Naive B cell (primary cell): ENCODE measurements at places on chromosomes 6 and 20.

DNA sequence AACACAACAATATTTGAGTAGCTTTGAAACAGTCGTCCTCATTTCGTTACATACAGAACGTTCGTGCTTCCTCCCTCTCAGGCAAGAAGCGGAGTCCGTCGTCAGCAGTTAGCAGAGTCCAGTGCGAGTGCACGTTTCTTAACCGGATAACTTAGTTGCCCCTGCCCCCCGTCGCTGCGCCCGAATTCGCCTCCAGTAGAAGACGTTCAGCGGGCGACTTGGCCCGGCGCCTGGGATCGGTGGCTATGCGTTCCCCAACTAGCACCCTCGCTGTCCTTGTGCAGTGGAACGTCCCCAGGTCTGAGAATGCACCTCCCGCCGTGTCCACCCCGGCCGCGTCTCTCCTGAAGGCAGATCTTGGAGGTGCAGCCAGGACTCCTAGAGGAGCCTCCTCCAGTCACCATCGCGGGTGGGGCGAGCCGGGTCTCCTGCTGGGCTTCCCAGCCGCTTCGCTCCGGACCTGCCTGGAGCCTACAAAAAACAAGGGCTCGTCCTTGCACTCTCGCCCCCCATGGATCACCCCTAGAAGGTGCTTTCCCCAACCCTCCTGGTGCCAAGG, 910 bp upstream of the PCSK2 start:
- DNase-seq = no peak

- DNase-seq = no peak
These were observed 22.0 kb downstream of the ACSS1 start for GRCh38 chr20:25035921-25036320.

- no peak for DNase-seq
These were observed 48.9 kb downstream of the OR2B6 start for GRCh38 chr6:28005975-28006374.

GRCh38 chr6:75124983-75125382, 80.9 kb downstream of the COL12A1 start:
- no peak for DNase-seq

GRCh38 chr6:24932832-24933231, 2.9 kb downstream of the RIPOR2 start:
- DNase-seq = no peak

GRCh38 chr6:108423982-108424705, 129.3 kb downstream of the AFG1L start:
- DNase-seq = no peak

DNA sequence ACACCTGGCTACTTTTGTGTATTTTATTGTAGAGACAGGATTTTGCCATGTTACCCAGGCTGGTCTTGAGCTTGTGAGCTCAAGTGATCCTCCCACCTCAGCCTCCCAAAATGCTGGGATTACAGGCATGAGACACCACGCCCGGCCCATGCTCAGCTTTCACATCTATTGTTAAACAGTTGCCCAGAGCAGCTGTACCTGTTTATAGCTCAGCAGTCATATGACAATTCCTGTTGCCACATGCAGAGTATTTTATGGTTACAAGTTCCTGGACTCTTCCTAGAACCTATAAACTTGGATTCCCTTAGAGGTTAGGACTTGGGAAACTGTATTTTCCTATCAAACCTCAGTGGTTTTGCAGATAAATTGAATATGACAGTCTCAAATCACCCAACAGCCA, 188.3 kb upstream of the KCNG1 start:
- DNase-seq = no peak

- DNase-seq = no peak
These were observed 41.0 kb upstream of the EMILIN3 start for GRCh38 chr20:41407607-41408006.

DNA sequence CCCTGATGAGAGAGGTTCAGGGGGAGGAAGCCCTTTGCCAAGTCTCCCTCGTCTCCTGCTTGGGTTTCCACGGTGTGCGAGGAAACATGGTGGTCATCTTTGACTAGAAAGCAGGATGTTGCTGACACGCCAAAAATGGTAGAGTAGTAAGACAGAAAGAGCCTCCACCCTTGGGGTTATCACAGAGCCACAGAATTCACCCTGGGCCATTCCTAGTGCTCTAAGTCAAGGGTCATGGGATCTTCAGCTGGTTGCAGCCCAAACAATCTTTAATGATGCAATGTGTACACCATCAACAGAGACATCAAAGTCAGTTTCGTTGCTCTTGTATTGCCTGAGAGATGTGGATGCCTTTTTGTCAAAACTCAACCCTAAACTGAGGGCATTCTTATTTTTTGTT, 201.9 kb downstream of the LY86 start:
- DNase-seq = no peak

GRCh38 chr6:156731396-156731795, 45.8 kb upstream of the ARID1B start:
- DNase-seq = no peak

DNA sequence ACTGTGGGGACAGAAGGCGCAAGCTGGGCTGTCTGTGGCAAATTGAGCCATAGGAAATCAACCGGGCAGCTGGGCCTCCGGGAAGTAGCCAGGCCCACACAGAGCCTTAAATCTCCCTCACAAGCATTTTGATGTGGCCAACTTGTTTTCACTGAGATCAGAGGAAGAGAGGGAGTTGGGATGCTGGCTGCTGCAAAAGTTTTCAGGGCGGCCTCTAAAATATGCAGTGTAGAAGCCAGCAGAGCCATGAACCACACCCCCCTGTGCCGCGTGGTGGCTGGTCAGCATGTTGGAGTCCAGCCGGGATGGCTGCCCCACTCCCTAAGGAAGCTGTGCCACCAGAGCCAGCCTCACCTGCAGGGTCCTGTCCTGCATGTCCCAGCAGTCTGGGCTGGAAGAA, 167.4 kb downstream of the CDC5L start:
- DNase-seq = no peak
